Epithelial cell of esophagus (primary cell): ENCODE measurements at places on chromosomes 7 and 10.

- no peak for DNase-seq
Observed at GRCh38 chr10:28857164-28857563, 179.8 kb downstream of the BAMBI start.

- peak; percentile 98 for DNase-seq
Observed at GRCh38 chr7:50534690-50535290, 30.4 kb downstream of the DDC start.

DNA sequence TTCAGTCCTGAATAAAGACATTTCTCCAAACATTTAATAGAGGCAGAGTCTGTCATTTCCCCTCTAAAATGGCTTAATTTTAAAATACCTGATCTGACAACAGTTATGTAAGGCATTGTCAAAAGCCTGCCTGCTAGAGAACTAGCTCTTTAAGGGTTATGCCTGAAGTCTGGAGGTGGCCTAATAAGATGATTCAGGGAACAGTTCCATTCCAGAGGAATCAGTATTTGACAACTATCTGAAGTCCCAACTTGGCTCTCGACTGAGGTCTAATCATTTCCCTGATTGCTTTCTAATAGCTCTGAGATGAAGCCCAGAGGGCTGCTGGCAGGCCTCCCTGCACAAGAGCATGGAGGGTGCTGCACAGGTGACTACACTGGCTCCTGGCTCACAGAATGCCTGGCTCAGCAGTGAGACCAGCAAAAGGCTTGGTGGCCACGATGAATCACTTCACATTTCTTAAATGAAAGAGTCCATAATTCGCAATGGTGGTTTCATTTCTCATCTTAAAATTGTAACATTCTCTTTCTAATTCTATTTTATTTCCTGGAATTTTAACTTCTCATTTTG lies 509.6 kb upstream of the POM121L12 start:
- DNase-seq: peak; percentile 3

DNA sequence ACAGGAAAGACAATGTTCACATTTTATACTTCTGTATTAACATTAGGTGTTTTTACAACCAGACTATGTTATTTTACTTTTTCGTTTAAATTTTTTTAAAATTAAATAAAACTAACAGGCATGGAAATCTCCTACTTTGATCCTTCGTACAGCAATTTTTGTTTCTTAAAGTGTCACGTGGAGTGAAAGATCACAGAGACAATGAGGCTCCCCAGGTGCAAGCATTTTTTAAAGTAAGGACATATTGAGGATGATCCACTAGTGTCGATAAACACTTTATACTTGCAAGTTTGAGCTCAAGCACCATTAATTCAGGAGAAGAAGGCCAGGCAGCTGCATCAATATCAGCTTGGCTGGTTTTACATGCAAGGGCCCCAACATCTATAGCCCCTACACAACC lies 68.5 kb upstream of the FAM133B start:
- DNase-seq: no peak

DNA sequence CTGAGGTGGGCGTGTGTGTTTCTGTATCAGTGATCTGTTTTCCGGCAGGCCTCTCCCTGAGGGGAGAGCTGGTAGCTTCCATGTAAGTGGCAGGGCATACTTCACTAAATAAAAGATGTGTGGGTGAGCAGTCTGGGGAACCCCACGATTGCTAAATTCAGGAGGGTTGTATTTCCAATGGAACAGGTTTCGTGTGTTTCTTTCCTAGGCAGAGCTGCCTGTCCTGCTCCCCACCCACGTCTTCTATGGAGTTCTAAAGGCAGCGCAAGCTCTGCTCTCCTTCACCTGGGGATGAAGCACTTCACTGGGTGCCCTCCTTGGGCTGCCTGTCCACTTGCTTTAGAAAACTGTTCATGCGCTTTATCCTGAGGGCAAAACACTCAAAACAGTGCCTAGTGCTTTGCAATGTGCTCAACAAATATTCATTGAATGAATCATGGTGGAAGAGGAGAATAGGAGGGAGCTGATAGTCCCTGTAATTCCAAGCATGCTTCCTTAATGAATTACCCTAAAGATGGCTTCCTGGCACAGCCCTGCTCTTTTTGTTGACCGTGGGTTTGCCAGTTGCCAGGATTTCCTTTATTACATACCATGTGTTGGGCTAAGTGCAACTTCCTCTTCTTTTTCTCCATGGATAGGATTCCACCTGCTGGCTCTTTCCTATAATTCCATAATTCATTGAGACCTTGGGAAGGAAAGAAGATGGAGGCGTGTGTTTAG lies 50.6 kb upstream of the SRPK2 start:
- peak; percentile 98 for DNase-seq

- no peak for DNase-seq
Observed at GRCh38 chr10:21823617-21824016, 179.9 kb downstream of the DNAJC1 start.

DNA sequence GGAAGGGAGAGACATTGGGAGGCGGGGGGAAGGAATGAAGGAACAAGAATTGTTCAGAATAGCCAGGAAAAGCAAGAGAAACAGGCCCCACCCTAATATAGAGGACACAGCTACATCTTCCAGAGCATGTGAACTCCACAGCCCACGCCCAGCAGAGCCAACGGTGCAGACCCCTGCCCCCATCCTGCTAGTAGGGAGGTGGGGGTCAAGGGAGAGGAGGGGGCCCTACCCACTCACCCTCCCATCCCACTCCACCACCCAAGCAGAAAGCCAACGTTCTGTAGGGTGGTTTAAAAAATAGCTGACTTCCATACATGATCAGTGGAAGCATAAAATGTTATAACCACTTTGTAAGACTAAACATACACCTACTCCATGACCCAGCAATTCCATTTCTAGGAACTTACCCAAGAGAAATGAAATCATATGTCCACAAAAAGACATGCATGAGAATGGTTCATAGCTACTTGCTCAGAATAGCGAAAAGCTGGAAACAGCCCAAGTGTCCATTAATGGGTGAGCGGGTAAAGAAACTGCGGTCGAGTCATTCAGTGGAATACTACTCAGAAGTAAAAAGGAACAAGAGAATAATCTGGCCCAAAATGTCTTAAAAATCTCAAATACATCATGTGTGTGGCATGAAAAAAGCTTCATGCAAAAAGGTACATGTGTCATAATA lies 31.8 kb downstream of the CTBP2 start:
- DNase-seq: no peak

- no peak for DNase-seq
Observed at GRCh38 chr10:22476601-22477321, 131.5 kb downstream of the SPAG6 start.

GRCh38 chr10:77446700-77447099 lies 190.9 kb downstream of the KCNMA1 start:
- DNase-seq: no peak

- no peak for DNase-seq
Observed at GRCh38 chr7:32048970-32049491, 21.2 kb downstream of the PDE1C start.

DNA sequence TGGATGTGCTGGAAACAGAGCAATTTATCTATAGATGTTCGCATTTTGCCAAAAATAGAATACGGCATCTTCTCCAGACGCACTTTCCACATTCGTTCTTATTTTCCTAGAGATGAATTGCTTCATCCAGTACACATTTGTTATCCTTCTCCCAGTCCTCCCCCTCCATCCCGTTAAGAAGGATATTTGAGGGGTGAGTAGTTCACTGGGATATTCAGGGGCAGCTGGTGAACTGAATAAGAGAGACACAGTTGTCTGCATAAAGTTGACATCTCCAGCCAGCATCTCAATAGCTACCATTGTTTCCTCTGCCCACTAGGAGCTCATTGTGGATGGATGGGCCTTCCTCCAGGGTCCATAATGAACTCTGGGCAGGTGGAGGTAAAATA lies 456.8 kb upstream of the NRP1 start:
- no peak for DNase-seq

DNA sequence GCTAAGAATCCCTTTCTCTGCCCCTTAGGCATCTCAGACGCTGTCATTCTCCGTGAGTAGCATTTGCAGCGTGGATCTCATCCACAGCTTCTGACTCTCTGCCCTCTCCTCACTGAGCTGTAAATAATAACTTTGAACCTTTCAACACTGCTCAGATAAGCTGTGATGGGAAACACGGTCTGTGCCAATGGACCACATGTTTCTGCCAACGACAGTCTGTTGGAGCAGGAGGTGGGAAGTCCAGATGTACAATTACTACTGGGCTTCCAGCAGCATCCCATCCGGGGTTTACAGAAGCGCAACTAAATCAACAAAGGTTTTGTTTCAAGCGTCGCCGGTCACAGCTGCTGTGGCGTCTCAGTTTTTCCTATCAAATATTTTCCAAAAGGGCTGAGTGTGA lies 1110.6 kb downstream of the TYW1 start:
- DNase-seq: no peak

GRCh38 chr10:58028597-58029366 lies 238.9 kb downstream of the IPMK start:
- DNase-seq: peak; percentile 25

DNA sequence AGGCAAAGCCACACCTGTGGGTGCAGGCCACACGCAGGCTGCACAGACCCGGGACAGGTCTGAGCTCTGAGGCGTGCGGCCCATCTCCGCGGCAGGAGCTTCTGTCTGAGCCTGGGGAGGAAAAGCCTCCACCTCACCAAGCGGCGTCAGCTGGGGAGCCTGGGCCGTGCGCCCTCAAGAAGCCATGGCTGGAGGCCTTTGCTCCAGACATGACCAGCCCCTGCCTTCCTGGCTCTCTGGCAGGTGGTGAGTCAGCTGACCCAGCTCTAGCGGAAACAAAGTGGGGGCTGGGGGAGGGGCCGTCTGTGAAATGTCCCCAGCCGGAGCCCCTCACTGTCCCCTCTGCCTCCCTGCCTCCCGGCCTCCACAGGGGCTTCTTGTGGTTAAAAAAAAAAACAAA lies 12.5 kb downstream of the GPER1 start:
- DNase-seq: no peak

DNA sequence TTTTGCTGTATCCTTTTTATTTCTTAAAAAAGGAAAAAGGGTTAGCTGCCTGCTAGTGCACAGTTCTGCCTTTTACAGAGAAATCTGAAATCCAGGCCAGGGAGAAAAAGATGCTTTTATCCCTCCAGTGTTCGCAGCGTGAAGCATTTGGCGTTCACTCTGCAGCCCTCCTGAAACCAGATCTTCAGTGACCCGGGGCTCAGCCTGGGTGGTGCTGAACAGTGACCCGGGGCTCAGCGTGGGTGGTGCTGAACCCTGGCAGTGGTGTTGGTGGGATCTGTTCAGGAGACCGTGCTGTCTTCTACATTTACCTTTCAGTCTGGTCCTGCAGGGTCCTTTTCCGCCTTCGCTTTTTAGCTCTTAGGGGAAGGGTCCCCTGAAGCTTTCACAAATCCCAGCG lies 164.7 kb upstream of the KLF6 start:
- DNase-seq: no peak

- DNase-seq: no peak
Observed at GRCh38 chr7:77819021-77819420, 20.4 kb downstream of the PHTF2 start.

GRCh38 chr7:8618441-8619070 lies 185.1 kb downstream of the NXPH1 start:
- DNase-seq: no peak

- DNase-seq: peak; percentile 29
Observed at GRCh38 chr7:138091032-138091431, 14.8 kb downstream of the AKR1D1 start.

- DNase-seq: no peak
Observed at GRCh38 chr7:84324136-84324630, 129.6 kb upstream of the SEMA3A start.

DNA sequence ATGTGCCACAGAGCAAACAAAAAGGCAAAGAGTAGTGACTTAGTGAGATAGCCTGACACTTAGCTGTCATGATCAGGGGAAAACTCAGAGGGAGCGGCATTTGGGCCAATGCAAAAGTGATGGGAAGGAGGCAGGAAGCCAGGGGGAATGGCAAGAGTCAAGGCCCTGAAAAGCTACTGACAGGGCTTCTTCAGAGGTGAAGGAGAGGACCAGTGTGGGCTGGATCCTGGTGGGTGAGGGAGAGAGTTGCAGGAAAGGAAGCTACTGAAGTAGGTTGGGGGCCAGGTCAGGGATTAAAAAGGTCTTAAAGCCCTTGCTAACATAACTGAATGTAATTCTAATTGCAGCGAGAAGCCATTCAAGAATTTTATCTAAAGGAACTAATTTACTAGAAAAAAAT lies 117.0 kb downstream of the AASS start:
- DNase-seq: no peak

GRCh38 chr10:11986593-11987216 lies 55.9 kb downstream of the UPF2 start:
- DNase-seq: peak; percentile 80

DNA sequence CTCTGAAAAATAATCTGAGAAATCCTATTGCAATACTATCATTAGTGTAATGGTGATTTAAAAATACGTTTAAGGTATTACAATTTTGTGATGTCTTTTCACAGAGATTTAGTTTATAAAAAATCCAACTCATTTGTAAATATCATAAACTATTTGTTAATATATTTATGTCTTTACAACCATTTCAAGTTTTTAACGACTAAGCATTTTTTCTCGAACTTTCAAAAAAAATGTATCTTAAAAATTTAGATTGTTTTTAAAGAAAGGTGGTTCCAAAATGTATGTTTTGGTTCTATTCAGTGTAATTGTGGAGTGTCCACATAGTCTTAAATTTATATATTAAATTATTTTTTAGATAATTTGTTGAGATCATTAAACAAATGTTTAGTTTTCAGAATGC lies 134.2 kb upstream of the TEX47 start:
- no peak for DNase-seq

DNA sequence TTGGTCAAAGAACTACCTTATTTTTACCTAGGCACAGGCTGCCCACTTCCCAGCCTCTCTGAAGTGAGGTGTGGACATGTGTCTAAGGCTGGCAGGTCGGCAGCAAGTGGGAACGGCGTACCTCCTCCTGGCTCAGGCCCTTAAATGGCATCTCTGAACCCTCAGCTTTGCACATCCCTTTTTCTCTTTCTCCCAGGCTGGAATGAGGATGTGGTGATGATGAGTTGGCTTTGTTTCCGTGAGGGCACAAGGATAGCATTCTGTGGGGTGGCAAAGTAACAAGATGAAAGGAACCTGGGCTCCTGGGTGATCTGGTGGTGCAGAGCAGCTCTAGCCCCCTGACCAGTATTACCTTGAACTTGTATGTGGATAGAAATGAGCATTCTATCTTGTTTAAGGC lies 196.8 kb downstream of the REEP3 start:
- peak; percentile 43 for DNase-seq

GRCh38 chr7:30913821-30914515 lies 2.3 kb downstream of the AQP1 start:
- no peak for DNase-seq

DNA sequence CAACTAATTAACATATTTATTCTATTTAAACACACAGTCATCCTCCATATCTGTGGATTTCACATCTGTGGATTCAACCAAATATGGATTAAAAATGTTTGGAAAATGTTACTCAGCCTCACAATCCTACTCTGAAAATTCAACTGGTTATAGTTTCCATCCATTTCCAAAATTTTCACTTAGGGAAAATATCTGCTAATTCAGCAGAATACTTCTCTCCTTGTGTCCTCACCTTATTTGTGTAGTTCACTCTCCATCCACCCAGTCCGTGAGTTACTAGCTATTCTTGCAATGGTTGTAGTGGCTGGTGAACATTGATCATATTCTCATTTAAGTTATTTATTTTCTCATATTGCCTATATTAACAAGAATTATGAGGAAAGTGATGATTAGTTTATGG lies 77.6 kb upstream of the PRKCQ start:
- DNase-seq: no peak
